GM12878 (cell line): ENCODE measurements at places on chromosomes 16 and 17. TPM values are rescaled to one million over a fixed set of nuclear protein-coding genes. Genes with fewer than 3 reads are reported as not detected.

DNA sequence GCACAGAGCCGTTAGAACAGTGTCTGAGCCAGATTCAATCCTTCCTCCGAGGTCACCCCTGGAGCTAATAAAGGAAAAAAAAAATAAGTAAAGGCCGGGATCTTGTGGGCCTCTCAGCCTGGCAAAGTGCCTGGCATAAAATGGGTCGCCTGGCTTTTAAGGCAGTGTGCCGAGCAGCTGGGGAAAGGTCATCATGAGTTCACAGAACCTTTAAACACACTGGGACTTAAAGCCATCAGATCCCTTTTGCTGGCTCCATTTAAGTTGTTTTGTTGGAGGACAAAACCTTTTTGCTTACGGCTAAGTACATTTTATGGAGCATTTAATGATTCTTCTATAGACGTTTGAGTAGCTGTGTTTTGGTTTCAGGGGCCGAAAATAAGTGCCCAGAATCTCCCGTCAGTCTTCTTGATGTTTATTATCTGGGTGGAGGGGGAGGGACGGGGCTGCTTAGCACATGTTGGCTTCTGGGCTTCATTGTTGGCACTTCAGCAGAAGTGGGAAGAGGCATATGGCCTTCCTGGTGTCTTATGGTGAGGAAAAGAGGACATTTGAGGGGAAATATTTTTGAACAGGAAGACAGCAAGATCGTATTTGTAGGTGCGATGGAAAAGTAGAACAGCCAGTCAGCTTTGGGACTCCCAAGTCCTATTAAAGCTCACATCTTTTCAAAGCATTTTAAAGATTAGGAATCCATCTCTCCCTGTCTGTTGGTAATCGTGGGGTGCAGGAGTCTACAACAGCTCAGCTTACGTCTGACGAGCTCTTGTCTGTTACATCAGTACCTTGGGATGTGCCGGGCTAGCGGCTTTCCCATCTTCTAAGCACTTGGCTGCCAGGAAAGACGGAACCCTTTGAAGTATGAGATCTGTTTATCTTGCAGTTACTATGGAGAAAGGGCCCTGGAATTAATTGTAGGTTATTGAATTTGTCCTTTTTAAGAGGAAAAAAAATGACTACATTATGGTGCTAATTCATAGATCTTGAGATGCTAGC is 31.1 kb downstream of the RBFOX1 start:
- no peak for DNase-seq
- no peaks in the 10 kb centered on the region for H3K36me3 ChIP-seq
- no peak overlapping the region for H3K27ac ChIP-seq
- H3K4me3 ChIP-seq = no peak overlapping the region

SHISA6 gene
- not detected in 2 replicates for total RNA-seq

DNA sequence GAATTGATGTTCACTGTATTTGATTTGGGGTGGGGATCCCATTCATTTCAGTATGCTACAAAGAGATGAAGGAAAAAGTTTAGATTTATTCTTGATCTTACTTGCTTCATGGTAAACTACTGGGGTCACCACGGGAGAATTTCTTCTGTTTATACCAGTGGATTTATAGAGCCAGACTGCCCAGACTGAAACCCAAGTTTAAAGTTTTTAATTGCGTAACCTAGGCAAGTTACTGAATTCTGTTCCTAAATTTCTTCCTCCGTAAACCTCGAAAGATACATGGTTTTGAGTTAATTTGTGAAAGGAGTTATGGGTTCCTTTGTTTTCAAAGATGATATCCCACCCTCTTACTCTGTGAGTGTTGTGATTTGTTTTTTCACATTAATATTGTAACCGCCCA is 26.4 kb downstream of the PIGL start:
- no peaks in the 10 kb centered on the region for H3K36me3 ChIP-seq
- H3K27ac ChIP-seq = no peak overlapping the region
- no peaks in the 10 kb centered on the region for H3K27me3 ChIP-seq
- H3K4me3 ChIP-seq = no peak overlapping the region
- peaks cover 6% of the 10 kb centered on the region for H3K4me1 ChIP-seq
- DNase-seq = no peak

DNA sequence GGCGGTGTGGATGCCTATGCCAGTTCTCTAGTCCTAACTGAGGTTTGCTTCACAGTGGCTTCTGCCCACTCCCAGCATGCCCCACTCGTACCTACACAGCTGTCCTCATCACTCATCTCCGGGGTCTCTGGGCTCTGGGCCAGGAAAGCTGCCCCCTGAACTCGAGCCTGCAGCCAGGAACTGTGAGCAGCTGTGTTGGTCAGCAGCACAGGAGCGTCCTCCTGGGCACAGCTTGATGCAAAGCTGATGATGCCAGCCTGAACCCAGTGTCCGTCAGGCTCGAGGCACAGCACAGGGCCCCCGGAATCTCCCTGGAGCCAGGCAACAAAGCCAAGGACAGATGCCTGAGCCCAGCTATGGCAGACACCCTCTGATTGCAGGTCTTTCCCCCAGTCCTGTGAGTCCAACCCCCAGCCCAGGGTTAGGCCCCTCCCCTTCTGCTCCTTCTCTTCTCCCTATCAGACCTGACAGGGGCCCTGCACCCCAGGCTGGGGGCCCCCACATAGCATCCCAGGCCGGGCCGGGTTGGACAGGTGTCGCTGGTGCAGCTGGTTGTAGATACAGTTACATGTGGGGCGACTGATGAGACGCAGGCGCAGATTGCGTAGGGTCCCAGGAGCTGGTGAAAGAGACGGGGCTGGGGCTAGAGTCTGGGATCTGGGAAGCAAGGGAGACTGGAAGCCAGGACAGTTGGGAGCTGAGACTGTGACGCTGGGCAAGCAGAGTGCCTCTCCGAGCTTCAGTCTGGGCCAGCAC is 2.7 kb downstream of the PRSS53 start:
- no peaks in the 10 kb centered on the region for H3K4me1 ChIP-seq
- H3K27me3 ChIP-seq = no peaks in the 10 kb centered on the region
- DNase-seq = no peak
- no peak overlapping the region for H3K4me3 ChIP-seq
- no peak overlapping the region for H3K27ac ChIP-seq

DNA sequence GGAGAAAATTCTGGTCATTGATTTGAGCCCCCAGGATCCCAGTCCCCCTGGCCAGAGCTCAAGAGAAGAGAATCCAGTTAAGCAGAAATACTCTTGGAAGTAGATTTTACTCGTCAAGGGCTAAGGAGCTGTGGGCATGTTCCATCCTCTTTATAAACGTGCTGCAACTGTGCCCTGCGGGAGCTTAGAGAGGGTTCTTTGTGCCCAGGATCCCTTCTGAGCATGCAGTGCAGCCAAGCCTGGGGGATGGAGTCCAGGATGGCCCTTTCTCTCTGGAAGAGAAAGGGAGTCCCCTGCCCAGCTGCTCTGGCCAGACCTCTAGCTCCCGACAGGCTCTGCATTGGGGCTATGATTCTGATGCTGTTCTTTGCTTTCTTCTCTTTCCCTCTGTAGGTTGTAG is 9.5 kb upstream of the LGALS9 start:
- H3K27me3 ChIP-seq = no peaks in the 10 kb centered on the region
- peaks cover under 1% of the 10 kb centered on the region; the same call in 1 of the 2 replicates for H3K4me1 ChIP-seq
- no peak for DNase-seq
- no peak overlapping the region for H3K4me3 ChIP-seq

DNA sequence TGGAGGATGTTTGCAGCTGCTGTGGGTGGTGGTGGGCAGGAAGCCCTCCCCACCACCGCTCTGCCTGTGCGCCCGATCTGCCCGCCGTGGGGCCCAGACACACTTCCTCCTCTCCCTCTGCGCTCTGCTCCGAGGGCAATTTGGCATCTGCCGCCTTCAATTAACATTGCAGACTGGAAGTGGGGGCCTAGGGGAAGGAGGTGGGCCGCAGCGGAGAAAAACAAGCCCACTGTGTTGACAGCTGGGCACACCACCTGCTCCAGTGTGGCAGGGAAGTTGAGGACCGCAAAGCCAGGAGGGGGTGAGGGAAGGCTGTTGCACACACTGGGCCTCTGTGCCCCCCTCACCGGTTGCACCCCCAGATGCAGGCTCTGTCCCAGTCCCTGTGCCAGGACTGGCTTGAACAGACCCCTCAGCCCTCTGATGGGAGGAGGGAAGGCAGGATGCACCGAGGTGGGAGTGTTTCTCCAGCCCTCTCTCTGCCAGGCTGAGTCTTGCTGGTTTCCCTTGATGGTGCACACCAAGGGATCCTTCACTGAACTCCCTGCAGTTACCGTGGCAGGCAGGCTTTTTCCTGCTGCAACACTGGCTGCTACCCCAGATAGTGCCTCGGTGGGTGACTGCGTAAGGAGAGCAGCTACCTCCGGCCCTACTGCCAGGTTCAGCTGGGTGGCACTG is 72.8 kb upstream of the MED9 start:
- H3K27me3 ChIP-seq = peaks cover 4% of the 10 kb centered on the region
- H3K4me1 ChIP-seq = no peaks in the 10 kb centered on the region
- DNase-seq = no peak

DNASE1L2 gene
- 0.93 and 1.5 TPM in 2 replicates for total RNA-seq

DNA sequence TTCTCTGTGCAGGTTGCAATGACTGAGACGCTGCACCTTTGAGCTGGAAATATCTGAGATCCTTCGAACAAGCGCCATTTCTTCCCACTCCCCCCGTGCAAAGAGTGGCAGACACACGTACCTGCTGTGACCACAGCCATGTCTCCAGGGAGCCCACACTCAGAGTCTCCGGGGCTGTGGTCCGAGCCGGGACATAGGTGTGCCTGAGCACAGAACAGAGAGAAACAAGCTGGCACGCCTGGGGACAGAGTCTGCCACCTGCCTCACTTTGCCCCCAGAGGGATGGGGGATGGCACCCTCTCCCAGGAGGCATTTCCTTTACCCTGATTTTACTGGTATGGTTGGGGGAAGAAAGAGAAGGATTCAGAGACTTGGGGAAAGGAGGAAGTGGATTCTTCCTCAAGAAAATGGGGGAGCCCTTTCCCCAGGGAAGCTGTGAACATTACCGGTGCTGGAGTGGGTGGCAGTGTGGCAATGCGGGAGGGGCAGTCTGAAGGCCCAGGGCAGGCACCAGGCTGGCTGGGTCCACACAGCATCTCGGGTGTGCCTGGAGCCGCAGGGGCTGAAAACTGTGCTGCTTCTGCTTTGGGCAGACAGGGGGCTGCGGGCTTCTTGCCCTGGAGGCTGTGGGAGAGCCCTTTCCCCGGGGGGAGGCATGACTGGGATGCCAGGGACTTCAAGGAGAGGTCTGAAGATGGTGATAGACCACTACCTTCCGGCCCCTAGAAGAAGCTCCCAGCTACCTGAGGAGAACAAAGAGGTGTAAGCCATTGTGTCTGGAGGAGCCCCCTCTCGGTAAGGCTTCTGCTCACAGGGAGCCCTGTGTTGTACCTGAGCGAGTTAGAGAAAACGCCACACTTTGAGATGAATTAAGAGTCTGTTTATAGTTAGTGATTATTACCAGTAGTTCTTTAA is 6.6 kb upstream of the PIK3R6 start:
- DNase-seq = no peak
- H3K4me3 ChIP-seq = no peak overlapping the region
- H3K27me3 ChIP-seq = no peaks in the 10 kb centered on the region
- H3K27ac ChIP-seq = no peak overlapping the region
- H3K4me1 ChIP-seq = peaks cover 17% of the 10 kb centered on the region

METRN gene
- 6.2 and 8.9 TPM in 2 replicates for total RNA-seq

- peak overlapping the region; percentile 98 for H3K4me3 ChIP-seq
- no peaks in the 10 kb centered on the region for H3K36me3 ChIP-seq
- H3K4me1 ChIP-seq = peaks cover 15% of the 10 kb centered on the region
- H3K27me3 ChIP-seq = no peaks in the 10 kb centered on the region
- no peak for DNase-seq
- peak overlapping the region; percentile 83 for H3K27ac ChIP-seq
Measured at GRCh38 chr17:1829216-1829591, 498 bp downstream of the SMYD4 start.

BRICD5 gene
- total RNA-seq = 5.3 and 5.8 TPM in 2 replicates

DNA sequence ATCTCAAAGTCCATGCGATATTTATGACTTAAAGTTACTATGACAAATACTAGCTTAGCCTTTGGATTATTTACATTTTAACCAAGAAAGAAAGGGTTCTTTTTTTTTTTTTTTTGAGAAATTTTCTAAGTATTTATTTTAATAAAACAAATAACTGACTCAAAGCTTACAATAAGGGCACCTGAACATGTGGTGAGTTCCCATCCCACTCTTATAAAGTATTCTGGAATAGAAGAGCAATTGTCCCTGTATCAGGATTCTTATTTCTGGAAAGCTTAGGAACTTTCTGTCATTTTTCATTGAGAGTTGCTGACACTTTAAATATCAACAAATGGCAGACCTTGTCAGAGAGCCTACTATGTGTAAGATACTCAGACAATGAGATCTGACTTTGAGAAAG is 686.1 kb upstream of the SOX9 start:
- no peaks in the 10 kb centered on the region for H3K27me3 ChIP-seq
- no peak for DNase-seq
- no peaks in the 10 kb centered on the region for H3K4me1 ChIP-seq
- H3K36me3 ChIP-seq = no peaks in the 10 kb centered on the region
- H3K4me3 ChIP-seq = no peak overlapping the region
- H3K27ac ChIP-seq = no peak overlapping the region

SDR42E2 gene
- not detected in 2 replicates for total RNA-seq

DNA sequence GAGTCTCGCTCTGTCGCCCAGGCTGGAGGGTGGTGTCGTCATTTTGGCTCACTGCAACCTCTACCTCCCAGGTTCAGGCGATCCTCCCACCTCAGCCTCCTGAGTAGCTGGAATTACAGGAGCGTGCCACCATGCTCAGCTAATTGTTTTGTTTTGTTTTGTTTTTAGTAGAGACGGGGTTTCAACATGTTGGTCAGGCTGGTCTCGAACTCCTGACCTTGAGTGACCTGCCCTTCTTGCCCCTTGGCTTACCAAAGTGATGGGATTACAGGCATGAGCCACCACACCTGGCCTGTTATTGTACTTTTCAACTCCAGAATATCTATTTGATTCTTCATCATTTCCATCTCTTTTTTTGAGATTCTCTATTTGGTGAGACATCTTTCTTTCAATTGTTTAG is 9.0 kb upstream of the ADORA2B start:
- H3K4me3 ChIP-seq = no peak overlapping the region
- H3K4me1 ChIP-seq = no peaks in the 10 kb centered on the region
- no peak overlapping the region for H3K27ac ChIP-seq
- H3K36me3 ChIP-seq = no peaks in the 10 kb centered on the region

DNA sequence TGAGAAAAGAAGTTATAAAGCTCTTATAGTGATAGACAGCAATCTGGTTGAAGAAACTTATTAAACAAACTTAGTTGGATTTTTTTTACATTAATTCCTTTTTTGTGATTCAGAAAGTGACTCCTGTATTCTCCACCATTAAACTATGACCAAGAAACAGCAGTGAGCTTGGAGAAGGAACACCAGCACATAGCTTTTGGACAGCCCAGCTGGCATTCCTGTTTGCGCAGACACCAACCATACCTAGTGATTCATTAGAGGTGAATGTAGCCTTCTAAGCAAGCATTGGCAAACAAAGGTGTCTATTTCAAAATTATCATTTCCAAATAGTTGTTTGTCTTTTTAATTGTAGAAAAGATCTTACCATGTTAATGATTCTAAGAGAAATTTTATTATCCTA is 94.4 kb downstream of the STXBP4 start:
- H3K27ac ChIP-seq = no peak overlapping the region
- H3K4me1 ChIP-seq = no peaks in the 10 kb centered on the region
- DNase-seq = no peak
- no peaks in the 10 kb centered on the region for H3K36me3 ChIP-seq
- no peaks in the 10 kb centered on the region for H3K27me3 ChIP-seq
- no peak overlapping the region for H3K4me3 ChIP-seq
